ENCODE measurements at places on chromosomes 11 and 22. TPM values are rescaled to one million over a fixed set of nuclear protein-coding genes. Genes with fewer than 3 reads are reported as not detected.

DNA sequence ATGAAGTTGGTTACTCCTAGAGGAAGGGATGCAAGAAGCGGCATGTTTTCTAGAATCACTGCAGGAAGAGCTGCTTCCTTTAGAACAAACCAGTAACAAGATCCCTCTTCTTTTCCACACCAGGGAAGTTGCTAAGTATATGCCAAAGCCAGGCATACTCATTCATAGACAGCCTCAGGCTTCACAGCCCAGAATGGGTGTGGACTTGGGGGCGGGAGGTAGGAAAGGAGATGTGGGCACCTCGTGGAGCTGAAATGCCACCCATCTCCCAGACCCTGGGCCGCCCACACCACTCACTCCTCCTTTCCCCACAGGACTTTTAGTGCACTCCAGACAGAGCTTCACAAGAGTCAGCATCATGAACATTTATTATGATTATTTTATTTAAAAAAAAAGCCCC lies 16.0 kb upstream of the TMEM121B start:
- H3K4me3 ChIP-seq = no peak overlapping the region
- peaks cover 15% of the 10 kb centered on the region for H3K4me1 ChIP-seq
- no peak overlapping the region for H3K27ac ChIP-seq

GRCh38 chr22:27788500-27789288 lies 12.9 kb downstream of the MN1 start:
- H3K4me3 ChIP-seq = no peak overlapping the region
- H3K36me3 ChIP-seq = no peaks in the 10 kb centered on the region
- peaks cover 5% of the 10 kb centered on the region for H3K27me3 ChIP-seq
- H3K27ac ChIP-seq = no peak overlapping the region

DNA sequence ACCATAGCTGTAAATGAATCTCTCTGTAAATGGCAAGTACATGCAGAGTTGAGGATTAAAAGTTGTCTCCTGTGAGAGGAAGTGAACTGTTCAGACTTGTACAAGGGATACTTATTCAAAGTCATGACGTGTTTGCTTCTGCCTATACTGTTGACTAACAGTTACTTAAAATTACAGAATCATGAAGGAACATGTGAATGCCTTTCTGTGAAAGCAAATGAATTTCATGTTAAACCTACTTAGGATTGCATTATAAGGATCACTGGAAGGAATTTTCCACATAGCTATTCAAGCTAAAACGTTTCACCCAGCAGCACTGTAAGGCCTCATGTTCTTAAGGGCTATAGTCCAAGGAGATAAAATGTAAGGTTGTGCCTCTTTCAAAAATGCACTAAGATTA lies 93.4 kb upstream of the BIRC3 start:
- peaks cover 9% of the 10 kb centered on the region for H3K4me1 ChIP-seq
- no peak overlapping the region for H3K4me3 ChIP-seq
- no peak overlapping the region for H3K27ac ChIP-seq
- H3K36me3 ChIP-seq = peaks cover 15% of the 10 kb centered on the region
- no peak for DNase-seq

GRCh38 chr11:61923166-61924063 lies 6.0 kb upstream of the RAB3IL1 start:
- H3K36me3 ChIP-seq = no peaks in the 10 kb centered on the region
- H3K4me1 ChIP-seq = peaks cover 52% of the 10 kb centered on the region
- no peak overlapping the region for H3K4me3 ChIP-seq
- peak overlapping the region; percentile 89 for H3K27ac ChIP-seq

- peaks cover 7% of the 10 kb centered on the region for H3K27me3 ChIP-seq
- no peaks in the 10 kb centered on the region for H3K36me3 ChIP-seq
- no peak overlapping the region for H3K4me3 ChIP-seq
- H3K27ac ChIP-seq = no peak overlapping the region
Observed at GRCh38 chr22:20380486-20380885, 13.5 kb upstream of the ZNF74 start.

XPNPEP3 gene
- 22.0 TPM for total RNA-seq
